ENCODE measurements at places on chromosomes 2 and 18.
A peak's percentile ranks its signal among the peaks of the same experiment; 100 is the strongest.

DNA sequence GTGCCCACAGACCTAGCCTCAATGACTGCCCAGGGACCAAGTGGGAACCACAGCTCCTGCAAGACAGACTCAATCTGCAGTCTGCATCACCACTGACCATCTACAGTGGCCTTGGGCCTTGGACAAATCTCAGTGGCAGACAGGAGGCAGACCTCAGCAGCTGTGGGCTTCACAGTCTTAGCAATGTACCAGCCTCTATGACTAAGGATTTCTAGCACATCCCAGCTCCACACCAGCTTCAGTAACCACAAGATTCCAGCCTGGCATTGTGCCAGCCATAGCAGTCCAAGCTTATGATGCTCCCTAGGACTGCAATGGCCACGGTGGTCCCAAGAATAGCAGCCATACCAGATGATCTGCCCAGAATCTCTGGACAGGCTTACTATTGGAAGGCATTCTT, 19.6 kb upstream of the WDR75 start:
- no peak for DNase-seq

DNA sequence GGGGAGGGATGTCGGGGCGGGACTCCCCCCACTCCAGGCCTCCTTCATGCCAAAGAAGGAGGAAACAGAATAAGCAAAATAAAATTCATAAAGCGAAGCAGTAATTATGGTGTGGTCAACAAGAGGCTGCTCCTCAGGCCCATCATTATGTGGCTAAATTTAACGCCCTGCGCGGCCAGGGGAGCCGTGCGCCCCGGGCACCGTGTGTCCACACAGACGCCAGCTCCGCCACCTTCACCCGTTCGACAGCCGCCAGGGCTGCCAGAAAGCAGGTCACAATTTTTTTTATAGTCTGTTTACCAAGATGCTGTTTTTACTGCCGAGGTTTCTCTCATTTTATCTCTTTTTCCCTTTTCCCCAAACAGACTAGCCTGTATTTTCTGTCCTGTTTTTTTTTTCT, 31.0 kb downstream of the NHEJ1 start:
- DNase-seq, result no peak

DNA sequence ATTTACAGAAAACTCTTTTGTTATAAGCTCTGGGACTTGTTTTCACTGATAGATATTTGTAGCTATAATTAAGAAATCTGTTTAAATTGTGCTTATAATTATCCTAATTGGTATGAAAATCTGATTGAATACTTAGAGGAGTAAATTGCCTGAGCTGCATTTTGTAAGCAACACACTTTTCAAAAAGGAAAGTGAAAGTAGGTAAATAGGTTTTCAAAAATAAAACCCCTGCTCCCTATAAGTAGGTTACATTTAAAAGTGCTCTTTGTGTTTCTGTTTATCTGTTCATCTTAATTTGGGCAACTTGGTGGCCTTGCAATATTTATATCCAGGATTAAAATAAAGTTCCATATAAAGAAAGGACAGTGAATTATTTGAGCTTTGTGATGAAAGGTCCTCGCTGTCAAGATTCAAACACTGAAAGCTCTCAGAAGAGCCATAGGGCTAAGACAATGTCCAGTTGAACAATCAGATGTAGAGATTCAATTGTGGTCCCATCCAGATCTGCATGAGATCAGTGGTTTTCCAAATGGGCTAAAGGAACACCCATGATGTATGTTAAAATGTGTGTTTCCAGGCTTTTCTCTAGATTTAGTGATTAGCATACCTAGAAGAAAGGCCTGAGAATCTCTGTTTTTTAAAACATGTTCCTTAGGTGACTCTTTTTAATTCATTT, 371.6 kb downstream of the RPRM start:
- no peak for DNase-seq

GRCh38 chr18:3669376-3669775, 219.4 kb downstream of the TGIF1 start:
- no peak for DNase-seq

DNA sequence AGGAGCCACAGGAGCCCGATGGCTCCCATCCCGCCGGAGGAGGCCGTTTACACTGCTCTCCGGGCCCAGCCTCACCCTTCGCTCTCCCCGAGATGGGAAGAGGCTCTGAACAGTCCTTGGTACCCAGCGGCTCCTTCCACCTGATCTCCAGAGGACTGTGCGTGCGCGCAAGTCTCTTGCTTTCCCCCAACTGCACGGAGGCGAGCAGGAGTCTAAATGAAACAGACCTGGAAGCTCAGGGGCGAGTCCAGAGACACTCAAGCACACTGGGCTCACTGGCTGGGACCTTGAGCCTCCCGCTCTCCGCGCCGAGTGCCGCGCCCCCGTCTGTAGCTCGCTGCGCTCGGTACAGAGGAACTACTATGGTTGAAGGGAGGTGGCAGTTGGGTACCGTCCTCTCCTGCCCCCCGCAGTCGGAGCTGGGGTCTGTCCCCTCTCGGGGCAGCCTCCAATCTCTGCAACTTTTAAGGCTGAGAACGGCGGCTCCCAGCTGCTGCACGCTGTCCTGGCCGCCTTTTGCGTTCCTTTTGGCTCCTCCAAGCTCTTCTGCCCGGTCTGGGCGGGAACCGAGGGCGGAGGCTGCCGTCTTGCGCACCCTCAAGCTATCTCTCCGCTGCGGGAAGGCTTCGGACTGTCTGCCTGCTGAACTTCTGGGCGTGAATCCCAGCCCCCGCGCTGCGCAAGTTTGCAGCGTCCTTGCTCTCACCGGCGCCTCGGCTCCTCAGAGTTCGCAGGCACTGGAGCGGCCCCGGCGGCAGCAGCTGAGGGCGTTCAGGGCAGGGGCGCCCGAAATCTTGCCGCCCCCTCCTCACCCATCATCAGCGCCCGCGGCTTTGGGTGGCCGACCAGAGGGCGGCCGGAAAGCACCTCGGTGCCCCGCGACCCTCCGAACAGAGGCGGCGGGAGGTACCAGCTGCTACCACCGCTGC, 491 bp downstream of the ALK start:
- DNase-seq, result no peak

DNA sequence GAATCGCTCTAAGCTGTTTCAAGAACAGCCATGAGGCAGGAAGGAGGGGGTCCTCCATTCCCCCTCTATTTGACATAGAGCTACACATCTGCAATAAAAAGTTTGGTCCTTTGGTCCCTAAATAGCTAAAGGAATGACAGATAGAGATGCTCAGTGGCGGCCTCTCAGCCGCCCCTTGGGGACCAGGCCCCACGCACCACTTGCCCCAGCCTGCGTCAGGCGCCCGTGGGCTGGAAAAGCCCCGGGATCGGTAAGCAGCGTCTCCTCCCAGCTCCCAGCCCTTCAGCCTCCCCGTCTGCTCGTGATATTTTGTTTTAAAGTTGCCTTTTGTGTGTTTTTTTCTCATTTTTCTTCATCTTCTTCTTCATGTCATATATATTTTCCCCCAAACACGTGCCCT, 321.0 kb downstream of the CELF4 start:
- no peak for DNase-seq

GRCh38 chr18:72391427-72391826, 152.7 kb downstream of the CBLN2 start:
- no peak for DNase-seq

DNA sequence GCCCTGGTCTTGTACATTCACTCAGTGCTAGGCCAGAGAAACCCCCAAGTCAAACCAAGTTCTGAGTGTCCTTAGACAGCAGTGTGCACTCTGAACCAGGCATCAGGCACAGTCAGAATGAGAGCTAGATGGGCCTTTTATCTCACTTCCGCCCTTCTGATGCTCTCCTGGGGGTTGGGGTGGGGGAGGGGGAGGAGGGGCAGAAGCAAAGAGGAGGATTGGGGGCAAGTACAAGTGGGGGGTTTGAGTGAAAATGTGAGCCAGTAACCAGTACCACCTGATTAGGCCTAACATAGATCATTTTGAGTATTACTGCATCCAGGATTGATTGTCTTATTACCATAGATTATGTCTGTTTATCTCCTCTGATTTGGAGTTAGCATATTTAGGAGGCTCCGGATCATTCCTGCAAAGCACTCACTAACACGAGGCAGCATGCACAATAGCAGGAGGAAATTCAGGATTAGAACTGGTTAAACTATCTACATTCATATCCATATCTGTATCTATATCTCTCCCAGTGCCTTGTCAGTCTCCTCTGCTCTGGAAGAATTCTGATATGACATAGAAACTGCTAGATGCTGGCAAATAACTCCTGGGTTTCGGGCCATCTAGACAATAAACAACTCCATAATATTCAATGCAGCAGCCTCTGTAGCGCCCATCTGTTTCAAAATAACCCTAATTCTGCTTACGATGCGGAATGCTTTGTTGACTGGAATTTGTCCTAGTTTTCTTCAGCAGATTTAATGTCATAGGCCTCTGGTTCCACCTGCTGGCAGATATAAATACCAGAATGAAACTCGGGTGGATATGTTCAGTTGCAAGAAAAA, 149.1 kb downstream of the RHBDD1 start:
- no peak for DNase-seq

- DNase-seq, result no peak
Observed at GRCh38 chr2:54701029-54701428, 22.4 kb upstream of the EML6 start.

DNA sequence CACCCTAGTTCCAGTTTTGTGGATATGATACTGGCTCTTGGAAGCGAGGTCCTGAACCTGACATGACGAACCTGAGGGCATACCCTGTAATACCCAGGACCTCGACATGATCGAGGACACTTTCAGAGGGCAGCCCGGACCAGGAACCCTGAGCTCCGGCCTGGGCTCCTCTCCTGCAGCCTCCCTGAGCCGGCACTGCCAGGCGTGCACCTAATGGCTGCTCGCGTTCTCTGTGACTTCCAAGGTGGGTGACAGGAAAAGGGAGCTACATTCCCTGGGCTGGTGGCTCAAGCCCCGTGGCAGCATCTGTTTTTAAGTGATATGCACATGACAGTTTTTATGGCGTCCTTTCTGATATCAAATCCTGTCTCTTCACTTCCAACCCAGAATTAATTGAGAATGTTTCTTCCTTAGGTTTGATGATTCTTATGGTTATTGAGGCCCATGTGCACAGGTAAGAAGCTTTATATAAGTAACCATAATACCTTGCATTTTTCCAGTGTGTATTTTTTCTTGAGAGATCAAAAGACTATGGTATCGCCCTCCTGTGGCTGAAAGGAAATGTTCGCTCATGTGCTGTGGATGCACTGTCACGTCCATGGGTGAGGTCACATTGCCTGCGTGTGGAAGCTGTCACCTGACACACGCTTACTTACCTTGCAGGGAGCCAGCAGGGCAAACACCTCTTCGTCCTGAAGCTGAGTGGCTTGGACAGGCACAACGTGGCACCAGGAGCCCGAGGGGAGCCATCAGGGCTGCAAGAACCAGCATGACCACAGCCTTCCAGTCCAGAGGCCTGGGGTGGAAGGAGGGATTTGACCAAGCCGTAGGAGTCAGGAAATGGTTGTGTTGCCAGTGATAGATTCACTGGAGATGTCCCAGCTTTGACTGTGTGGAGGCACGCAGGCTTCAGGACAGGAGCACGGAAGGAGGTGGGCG, 367.4 kb upstream of the MYT1L start:
- DNase-seq, result no peak

- no peak for DNase-seq
Observed at GRCh38 chr2:64637931-64638330, 15.8 kb downstream of the SERTAD2 start.

GRCh38 chr2:237326266-237327171, 87.4 kb downstream of the COL6A3 start:
- no peak for DNase-seq

DNA sequence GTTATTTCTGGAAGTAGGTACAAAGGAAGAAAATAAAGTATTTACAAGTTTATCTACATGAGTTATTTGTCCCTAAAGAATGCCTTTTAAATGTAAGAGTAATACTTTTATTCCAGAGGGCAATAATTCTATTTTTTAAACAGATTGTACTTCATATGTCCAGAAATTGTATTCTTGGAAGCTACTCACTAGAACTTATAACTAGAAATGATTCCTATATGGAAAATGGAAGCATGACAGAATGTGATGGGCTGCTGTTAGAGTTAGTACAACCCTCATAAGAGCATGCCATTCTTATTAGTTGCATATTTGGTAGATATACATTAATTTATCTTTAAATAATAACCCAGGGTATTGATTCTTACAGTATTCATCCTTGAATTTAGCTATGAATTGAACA, 362.0 kb downstream of the FSIP2 start:
- no peak for DNase-seq

- no peak for DNase-seq
Observed at GRCh38 chr2:231633241-231633976, 40.7 kb downstream of the TEX44 start.

- no peak for DNase-seq
Observed at GRCh38 chr2:70089220-70089982, 2.1 kb downstream of the PCBP1 start.

GRCh38 chr18:26210147-26210546, 16.1 kb upstream of the TAF4B start:
- DNase-seq, result no peak

DNA sequence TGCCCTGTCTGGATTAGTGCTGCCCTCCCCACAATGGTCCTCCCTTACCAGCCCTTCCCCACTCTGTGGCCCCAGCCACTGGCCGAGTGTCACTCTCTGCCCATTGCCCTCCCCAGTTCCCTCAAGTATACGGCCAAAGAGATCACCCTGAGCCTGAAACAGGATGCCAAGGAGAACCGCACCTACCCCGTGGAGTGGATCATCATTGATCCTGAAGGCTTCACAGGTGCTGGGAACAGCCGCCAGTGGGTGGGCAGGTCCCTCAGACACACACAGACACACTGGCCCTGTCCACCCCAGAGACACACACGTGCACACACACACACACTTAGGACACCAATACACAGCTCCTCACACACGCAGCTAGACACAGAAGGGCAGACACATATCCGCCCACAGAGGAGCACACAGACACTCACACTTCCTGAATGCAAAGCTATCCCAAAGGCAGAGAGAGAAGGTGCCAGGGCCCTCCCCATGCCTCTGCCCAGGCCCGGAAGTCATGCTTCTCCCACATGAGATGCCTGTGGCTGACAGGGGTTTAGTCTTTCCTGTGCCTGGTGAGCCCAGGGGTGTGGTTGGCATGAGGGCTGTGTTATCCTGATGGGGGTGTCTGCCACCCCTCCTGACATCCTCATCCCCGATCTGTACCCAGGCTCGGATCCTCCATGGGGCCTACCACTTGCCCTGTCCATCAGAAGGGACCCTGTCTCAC, 2.9 kb downstream of the CHRND start:
- DNase-seq, result no peak

DNA sequence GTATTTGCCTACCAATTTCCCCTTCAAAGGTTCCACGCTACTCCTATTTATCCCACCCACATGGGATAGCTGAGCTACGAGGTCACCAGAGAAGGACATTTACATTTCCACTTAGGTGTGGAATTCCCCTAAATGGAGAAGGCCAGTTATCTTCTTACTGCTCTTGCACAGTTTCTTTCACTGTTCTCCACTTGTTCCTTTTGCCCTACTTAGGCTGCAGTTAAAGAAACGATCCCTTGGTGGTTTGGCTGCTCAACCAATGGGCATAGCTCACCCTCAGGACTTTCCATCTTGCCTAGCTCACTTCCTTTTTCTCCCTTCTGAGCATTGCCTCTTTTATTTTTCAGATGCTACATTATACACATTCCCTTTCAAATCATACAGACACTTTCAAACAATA, 11.2 kb upstream of the NABP1 start:
- no peak for DNase-seq

- peak; percentile 66 for DNase-seq
Observed at GRCh38 chr2:58042486-58042970, 4.1 kb upstream of the VRK2 start.

- DNase-seq, result no peak
Observed at GRCh38 chr18:3485153-3486149, 35.5 kb downstream of the TGIF1 start.

GRCh38 chr2:46805401-46805951, 110.1 kb downstream of the MCFD2 start:
- DNase-seq, result no peak

GRCh38 chr18:23036660-23037201, 98.6 kb upstream of the CABLES1 start:
- no peak for DNase-seq

Measured in keratinocyte (primary cell).